Vagina (tissue), 2 donors: ENCODE measurements at places on chromosomes 3 and 15. TPM values are rescaled to one million over a fixed set of nuclear protein-coding genes. Genes with fewer than 3 reads are reported as not detected.

- no peaks in the 10 kb centered on the region for H3K36me3 ChIP-seq
- DNase-seq, result no peak
- no peak overlapping the region for H3K4me3 ChIP-seq
- peaks cover 39% of the 10 kb centered on the region for H3K4me1 ChIP-seq
Measured at GRCh38 chr3:159865041-159865579, 123.5 kb upstream of the IL12A start.

Gene ANKRD63
- not detected for total RNA-seq

DNA sequence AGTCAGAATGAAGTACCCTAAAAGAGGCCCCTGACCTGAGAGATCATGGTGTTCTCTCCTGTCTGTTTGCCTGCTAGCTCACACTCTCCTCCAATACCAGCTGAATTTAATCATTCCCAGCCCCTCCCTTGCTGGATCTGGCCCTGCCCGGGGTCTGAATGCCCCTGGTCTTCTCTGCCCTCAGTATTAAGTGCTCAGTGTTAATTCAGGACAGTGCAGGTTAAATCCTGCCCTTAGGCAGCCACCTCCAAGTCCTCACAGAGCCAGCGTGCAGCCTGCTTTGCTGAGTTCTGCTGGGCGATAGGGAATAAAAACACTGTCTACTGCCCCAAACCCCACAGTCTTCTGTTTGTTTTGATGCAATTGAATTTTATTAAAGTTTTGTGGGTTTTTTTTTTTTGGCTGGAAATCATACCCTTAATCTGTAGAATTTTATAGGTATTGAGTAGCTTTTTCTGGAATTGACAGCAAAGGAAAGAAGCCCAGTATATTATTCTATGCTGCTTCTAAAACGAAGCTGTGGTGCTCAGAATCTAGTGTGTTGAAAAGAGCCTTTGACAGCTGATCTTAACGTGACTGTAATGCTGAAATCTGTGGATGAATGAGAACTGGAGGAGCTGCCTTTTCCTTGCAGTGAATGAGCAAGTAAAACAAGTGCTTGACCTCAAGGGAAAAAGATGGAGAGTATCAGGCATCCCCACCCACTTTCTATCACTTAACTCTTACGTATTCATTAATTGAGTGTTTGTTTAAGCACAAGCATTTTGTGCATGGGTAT, 12.3 kb upstream of the BDH1 start:
- H3K4me3 ChIP-seq, result no peak overlapping the region
- no peaks in the 10 kb centered on the region for H3K36me3 ChIP-seq

GRCh38 chr3:53709256-53709655, 137.0 kb downstream of the CHDH start:
- no peak overlapping the region for H3K27ac ChIP-seq
- H3K36me3 ChIP-seq, result no peaks in the 10 kb centered on the region
- peak; percentile 56 for DNase-seq
- H3K4me1 ChIP-seq, result no peaks in the 10 kb centered on the region
- no peaks in the 10 kb centered on the region for H3K27me3 ChIP-seq
- no peak overlapping the region for H3K4me3 ChIP-seq

- H3K4me1 ChIP-seq, result peaks cover 2% of the 10 kb centered on the region
- no peak overlapping the region for H3K4me3 ChIP-seq
- no peaks in the 10 kb centered on the region for H3K27me3 ChIP-seq
- no peak for DNase-seq
Measured at GRCh38 chr3:49001155-49001554, 6.0 kb upstream of the WDR6 start.

Gene CGNL1
- total RNA-seq, result 38.3 TPM

DNA sequence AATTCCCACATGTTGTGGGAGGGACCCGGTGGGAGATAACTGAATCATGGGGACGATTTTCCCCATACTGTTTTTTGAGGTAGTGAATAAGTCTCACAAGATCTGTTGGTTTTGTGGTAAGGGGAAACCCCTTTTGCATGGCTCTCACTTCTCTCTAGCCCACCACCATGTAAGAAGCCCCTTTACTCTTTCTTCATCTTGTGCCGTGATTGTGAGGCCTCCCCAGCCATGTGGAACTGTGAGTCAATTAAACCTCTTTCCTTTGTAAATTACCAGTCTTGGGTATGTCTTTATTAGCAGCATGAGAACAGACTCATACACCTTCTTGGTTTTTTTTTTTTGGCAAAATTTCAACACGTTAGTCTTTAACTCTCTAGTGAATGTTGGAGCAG, 18.1 kb downstream of the ARL8B start:
- H3K4me1 ChIP-seq, result peaks cover 82% of the 10 kb centered on the region
- no peaks in the 10 kb centered on the region for H3K36me3 ChIP-seq
- no peaks in the 10 kb centered on the region for H3K27me3 ChIP-seq

Gene TTC14
- 60.4 TPM for total RNA-seq

DNA sequence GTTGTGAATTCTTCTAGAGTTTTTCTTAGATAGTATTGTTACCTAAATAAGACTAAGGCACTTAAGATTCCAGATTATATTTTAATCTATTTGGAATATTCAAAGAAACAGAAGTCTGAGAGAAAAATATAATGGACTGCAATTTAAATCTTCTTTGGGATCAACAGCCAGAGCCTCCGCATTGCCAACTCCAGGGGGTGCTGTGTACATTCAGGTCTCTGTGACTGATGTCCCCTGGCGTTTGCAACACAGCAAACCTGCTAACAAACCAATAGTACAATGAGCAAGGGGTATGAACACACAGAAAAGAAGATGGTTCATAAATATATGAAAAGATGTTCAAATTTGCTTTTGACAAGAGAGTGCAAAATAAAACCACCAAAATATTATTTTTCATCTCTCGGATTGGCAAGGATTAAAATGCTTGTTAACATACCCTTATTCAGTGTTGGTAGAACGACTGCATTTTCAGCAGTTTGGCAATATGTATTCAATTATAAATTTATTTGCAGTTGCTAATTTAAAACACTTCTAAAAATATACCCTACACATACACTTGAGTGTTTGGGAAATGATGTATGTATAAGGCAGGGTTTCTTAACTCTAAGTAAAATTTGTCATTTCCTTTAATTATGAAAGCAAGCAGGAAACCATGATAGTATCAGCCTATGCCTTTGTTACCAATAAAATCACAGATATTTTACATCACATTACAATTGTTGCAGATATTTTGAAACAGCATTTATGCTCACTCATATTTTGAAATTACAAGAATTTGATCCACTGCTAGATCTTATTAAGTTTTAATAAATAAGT, 16.1 kb upstream of the TM4SF1 start:
- no peaks in the 10 kb centered on the region for H3K4me1 ChIP-seq
- no peak overlapping the region for H3K27ac ChIP-seq
- no peaks in the 10 kb centered on the region for H3K27me3 ChIP-seq
- DNase-seq, result no peak
- no peak overlapping the region for H3K4me3 ChIP-seq

- no peaks in the 10 kb centered on the region for H3K4me1 ChIP-seq
- H3K36me3 ChIP-seq, result no peaks in the 10 kb centered on the region
- H3K4me3 ChIP-seq, result no peak overlapping the region
- no peak for DNase-seq
- no peak overlapping the region for H3K27ac ChIP-seq
Measured at GRCh38 chr15:33852094-33852493, 116.2 kb upstream of the CHRM5 start.

DNA sequence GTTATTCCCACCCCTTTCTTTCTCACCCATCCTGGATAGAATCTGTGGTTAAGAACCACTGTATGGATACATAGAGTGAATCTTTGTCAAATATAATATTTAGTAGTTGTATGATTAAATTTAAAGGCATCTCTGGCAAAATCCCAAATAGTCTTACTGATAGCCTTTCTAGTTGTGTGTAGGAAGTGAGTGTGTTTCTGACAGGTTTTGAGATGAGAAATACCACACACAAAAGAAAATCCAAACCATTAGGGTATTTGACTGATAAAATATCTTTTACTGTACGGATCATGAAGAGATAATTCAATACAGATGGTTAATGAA, 44.7 kb upstream of the PLCL2 start:
- no peaks in the 10 kb centered on the region for H3K36me3 ChIP-seq
- H3K4me1 ChIP-seq, result no peaks in the 10 kb centered on the region
- H3K27me3 ChIP-seq, result no peaks in the 10 kb centered on the region

Gene FSTL1
- 387 TPM for total RNA-seq

DNA sequence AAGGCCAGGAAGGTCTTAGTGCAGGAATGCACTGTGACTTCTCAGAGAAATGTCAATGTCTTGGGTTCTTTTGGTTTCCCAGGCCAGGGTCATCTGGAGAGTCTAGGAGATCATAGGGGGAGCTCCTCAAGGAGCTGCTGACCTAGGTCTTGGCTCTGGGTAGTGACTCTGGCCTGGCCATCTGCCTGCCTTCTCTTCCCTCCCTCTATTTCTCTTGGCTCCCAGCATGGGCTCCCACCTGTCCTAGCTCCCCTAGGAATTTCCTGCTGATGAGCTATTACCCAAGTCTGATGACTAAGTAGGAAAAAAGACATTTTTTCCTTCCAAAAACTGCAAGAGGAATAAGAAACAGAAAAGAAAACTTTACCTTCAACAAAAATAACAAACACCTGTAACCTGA, 57.4 kb downstream of the BSN start:
- no peak for DNase-seq
- H3K36me3 ChIP-seq, result no peaks in the 10 kb centered on the region
- H3K27ac ChIP-seq, result no peak overlapping the region
- H3K4me1 ChIP-seq, result no peaks in the 10 kb centered on the region
- H3K4me3 ChIP-seq, result no peak overlapping the region
- no peaks in the 10 kb centered on the region for H3K27me3 ChIP-seq

DNA sequence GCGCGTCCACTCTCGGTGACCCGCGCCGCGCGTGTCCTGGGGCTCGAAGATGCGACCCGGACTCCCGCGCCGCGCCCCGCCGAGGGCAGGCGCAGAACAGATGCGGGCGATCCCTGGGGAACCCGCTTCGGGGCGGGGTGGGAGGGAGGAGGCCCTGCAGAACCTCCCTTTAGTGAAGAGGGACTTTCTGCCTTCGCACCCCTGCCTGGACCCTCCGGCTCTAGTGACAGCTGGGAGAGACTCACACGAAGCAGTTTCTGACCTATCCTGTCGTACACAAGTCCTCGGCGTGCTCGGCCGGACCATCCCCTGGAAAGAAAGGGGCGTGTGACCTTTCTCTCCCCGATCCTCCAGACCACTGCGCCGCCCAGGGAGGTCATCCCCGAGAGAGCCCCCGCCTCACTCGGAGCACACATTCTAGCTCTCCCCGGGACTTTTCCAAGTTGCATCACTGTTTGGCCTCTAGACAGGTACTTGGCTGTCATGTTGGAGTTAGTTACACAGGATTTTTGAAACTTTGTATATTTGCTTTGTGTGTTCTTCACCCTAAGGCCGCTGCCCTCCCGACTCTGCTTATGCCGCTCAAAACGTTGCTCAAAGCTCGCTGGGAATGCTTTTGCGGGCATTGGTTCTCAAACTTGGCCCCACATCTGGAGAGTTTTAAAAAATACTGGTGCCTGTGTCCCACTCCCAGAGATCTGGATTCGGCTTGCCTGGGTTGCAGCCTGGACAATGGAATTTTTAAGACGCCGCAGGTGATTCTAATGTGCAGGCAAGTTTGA, 582 bp downstream of the CGNL1 start:
- DNase-seq, result no peak
- peak overlapping the region; percentile 78 for H3K27ac ChIP-seq
- H3K4me3 ChIP-seq, result peak overlapping the region; percentile 69
- H3K27me3 ChIP-seq, result no peaks in the 10 kb centered on the region

Gene HDC
- 0.49 TPM for total RNA-seq

GRCh38 chr3:109023656-109024254, 70.1 kb upstream of the GUCA1C start:
- no peaks in the 10 kb centered on the region for H3K36me3 ChIP-seq
- H3K4me3 ChIP-seq, result no peak overlapping the region
- no peaks in the 10 kb centered on the region for H3K4me1 ChIP-seq
- DNase-seq, result no peak

Gene RHOV
- total RNA-seq, result 32.9 TPM

DNA sequence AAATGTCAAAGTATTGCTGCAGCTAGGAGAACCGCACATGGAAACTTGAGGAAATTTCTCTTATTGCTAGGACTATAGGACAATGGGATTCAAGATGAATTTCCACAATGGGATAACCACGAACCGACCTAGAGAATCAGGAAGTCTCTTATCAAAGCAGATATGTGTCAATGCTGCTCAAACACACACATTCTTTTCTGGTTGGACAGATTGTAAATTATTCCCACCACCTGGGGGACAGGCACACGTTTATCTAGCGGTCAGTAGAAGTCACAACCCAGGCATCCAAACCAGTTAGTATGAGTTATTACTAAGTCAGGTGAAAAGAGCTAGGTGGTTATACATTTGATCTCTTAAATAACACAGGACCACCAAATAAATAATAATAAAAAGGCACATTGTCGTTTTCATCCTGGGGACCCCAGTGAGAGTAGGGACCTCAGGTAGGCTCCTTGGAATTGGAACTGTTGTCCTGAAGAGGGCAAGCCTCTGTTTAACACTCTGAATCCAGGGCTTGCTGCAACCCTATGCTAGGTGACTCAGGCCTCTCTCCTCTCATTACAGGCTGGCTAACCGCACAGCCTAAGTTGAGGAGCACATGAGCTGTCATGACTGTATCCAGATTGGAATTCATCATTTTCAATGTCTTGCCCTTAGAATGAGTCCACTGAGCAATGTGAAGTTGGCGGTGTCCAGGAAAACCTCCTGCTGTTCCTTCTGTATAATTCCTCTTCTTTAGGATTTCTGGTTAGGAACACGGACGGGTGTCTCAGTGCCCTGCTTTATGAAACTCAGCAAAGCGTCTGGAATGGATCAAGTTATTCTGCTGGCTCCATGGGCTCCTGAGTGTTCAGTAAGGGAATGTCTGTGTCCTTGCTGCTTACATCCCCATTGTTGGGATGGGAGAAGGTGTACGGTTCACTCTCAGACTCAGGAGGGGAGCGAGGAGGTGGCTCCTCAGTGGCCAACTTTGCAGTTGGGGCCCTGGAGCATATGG, 59.0 kb downstream of the CLEC3B start:
- H3K27ac ChIP-seq, result no peak overlapping the region
- no peak overlapping the region for H3K4me3 ChIP-seq
- no peaks in the 10 kb centered on the region for H3K27me3 ChIP-seq
- no peaks in the 10 kb centered on the region for H3K36me3 ChIP-seq

Gene CLDN1
- total RNA-seq, result 48.6 TPM

GRCh38 chr3:10790713-10791112, 25.3 kb upstream of the SLC6A11 start:
- no peaks in the 10 kb centered on the region for H3K27me3 ChIP-seq
- H3K4me1 ChIP-seq, result no peaks in the 10 kb centered on the region
- no peaks in the 10 kb centered on the region for H3K36me3 ChIP-seq

Gene GCNT3
- total RNA-seq, result 1.5 TPM
